ENCODE measurements at places on chromosomes 4 and X.

GRCh38 chr4:99716996-99717395 is 59.4 kb upstream of the C4orf54 start:
- no peak for DNase-seq

DNA sequence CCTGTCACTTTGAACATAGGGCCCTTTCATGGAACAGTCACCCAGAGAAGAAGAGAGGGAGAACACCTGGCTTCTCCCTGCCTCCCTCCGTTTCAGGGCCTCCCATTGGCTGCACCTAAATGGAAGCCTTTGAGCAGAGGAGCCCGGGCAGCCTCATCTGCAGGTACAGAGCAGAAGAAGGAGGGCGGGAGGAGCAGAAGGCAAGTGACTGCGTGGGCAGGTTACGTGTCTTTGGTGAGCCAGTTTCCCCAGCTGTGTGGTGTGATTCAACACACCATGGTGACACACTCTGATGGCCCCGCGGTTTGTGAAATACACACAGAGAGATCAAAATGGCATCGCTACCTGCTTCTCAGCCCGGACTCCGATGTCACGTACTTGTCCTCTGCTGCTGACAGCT is 431 bp downstream of the C4orf50 start:
- no peak for DNase-seq

- DNase-seq, result no peak
Measured at GRCh38 chr4:158314756-158315487, 104.6 kb downstream of the TMEM144 start.

DNA sequence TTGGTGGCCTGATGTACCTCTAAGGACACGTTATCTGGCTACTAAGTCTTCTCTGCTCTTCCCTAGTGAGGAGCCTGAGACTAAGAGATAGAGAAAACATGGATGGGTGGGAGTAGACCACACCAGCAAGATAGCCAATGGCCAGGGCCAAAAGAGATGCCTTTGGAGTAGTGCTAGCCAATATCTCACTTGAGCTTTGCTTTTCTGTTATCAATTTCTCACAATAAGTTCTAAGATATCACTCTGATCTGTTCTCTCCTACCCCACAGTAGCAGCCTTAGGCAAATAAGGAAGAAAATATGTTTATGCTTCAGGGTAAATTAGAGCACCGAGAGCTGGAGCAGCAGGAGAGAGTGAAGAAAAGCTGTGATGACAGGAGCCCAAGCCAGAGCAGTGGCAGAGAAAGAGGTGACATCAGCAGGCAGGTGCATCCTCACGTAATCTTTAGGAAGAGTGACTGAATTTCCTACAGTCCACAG is 343.9 kb upstream of the NOCT start:
- no peak for DNase-seq

- DNase-seq, result no peak
Measured at GRCh38 chr4:948101-948935, 16.1 kb downstream of the TMEM175 start.

DNA sequence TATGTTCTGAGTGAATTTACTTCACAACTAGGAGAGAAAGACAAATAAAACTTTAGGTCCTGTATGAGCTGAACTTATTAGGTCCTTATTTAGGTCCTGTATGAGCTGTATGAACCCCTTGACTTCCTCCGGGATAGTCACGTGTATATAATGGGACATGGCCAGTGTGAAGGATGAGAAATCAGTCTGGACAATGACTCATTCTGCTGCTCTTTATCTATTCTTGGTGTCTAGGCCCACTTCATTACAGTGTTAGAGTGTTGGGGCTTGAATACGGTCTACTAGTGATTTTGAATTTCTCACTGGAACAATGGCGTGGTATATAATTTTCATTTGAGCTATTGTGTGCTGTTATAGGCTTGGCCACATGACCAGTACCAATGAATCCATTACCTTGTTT is 21.9 kb downstream of the STK26 start:
- no peak for DNase-seq

- DNase-seq, result no peak
Measured at GRCh38 chr4:156261230-156261629, 307.6 kb upstream of the CTSO start.

DNA sequence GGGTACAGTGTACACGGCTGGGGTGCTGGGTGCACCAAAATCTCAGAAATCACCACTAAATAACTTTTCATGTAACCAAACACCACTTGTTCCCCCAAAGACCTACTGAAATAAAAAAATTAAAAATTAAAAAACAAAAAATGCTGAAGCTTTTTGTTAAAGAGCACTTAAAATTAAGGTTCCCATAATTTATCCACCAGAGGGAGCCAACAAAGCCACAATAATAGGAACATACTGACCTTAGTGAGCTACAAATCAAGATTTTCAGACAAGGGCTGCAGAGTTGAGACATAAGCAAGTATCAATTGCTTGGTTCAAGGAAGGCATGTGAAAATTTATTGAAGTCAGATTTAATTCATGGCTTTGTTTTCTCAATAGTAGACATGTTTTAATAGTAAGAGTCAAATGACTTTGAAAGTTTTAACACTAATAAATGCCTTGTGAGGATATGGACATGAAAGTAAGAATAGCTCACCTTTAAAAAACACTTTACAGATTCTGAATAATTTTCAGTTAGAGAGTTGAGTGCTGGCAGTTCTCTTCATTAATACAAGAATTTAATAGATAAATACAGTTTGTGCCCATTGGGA is 43.0 kb upstream of the SCOC start:
- DNase-seq, result peak; percentile 62

DNA sequence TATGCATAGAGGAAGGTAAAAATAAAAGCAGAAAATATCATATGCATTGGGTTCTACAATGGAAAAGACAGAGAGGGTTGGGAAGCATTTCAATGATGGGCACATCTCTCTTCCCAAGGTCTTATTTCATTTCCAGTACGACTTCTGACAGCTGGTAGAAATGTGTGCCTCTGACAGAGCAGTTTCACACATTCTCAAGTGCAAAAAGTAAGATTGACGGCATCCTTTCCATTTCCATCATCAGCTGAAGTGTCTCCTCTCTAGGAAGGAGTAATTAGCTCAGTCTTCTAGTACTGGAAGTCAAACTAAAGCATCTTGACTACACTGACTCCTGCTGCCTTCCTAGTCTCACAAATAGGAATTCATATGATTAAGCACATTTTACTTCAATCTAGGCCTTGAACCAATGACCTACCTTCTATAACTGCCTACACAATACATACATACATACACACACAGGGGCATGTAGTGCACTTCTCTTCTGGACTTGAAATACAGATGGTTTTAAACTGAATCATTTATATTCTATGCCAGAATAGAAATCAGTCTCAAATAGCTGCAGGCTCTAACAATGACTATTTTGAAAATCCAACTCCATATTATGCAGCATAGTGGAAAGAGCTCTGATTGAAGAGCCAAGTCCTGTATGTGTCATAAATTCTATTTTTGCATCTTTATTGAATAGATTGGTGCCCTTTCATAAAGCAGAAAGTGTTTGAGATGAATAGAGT is 473.4 kb downstream of the INPP4B start:
- no peak for DNase-seq

GRCh38 chr4:158814636-158815330 is 46.0 kb downstream of the FNIP2 start:
- no peak for DNase-seq

DNA sequence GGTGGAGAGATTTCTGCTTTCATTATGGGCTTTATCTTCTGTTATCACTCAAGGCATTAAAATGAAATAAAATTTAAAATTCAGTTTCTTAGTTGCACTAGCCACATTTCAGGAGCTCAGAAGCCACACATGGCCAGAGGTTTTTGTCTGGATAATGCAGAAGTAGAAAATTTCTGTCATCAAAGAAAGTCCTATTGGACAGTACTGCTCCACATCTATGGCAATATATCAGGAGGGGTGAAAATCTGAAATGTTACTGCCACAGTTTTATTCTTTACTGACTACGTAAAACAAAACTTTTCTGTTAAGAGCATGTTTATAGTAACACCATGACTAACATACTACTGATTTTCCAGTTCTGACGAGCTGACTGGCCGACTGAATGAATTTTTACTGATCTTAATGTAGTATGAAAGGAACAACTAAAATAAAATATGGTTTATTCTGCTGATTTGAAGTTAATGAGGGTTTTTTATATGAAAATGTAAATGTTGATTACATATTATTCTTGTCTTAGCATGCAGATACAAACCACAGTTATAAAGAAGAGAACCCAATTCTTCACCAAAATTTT is 264.0 kb upstream of the HAND2 start:
- DNase-seq, result no peak

DNA sequence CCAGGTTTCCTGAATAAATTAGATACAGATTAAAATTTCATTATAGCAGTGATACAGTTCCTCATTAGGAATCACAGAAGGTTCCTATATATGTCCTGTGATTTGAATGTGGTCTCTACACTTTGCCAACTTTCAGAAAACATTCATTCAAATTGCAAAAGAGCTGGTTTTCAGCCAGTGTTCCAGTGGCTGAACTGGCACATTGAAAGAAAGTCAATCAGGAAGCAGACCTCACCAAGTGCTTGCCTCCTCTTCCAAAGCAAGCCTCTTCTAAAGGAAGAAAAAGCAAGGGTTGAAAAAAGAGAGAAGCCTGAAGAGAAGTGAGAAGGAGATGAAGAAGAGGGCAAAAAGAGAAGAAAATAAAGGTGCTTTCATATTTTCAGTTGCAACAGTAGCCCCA is 12.7 kb downstream of the KLHL34 start:
- DNase-seq, result no peak

- no peak for DNase-seq
Measured at GRCh38 chr4:83618991-83619645, 83.2 kb downstream of the GPAT3 start.

GRCh38 chr4:98113012-98113411 is 30.3 kb downstream of the STPG2 start:
- DNase-seq, result peak; percentile 64

DNA sequence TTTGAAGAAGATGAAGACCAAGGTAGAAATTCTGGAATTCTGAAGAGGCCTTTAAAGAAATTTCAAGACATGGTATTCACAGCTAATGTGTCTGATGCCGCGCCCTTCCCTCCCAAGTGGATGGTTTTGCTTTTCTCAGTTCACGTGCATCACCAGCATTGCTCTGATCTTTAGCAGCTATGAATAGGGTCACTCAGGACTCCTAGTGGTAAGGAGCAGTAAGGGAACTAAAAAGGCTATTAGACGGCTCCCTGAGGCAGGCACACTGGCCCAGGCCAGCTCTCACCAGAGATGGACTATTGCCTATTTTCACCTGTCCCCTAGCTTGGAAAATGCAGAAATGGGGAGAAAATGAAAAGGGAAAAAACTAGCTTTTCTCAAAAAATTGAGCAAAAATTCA is 447.5 kb upstream of the RASGEF1B start:
- DNase-seq, result peak; percentile 71

DNA sequence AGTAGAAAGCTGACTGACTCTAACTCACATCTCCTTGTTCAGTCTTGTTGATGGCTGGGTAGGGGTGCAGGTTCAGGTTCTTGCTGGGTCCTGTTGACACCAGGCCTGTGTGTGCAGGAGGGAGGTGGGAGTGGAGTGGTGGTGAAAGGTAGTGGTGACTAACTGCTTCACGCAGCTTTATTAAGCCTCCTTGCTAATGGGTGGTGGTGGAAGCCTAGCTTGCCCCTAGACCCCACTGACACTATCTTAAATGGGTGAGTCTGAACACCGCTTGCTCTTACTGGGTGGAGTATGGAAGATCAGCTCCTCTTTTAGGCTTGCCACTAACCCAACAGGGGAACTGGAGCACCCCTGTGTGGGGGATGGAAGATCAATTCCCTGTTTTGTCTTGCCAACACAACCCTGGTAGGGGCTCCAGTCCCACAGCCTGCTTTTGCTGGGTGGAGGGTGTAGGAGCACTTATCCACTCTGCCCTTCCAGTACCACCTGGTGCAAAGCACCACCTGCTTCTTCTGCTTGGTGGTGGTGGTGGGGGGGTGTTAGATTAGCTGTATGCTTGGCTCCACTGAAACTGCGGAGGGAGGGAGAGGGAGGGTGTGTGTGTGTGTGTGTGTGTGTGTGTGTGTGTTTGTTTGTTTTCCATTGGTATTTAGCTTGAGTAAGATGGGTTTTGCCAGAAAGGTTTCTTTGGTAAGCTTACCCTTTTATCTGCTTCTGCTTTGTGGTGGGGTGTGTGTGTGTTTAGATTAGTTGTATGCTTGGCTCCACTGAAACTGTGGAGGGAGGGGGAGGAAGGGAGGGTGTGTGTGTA is 25.6 kb downstream of the KDM6A start:
- DNase-seq, result no peak

- DNase-seq, result no peak
Measured at GRCh38 chr4:41575207-41575606, 37.2 kb downstream of the LIMCH1 start.

- DNase-seq, result no peak
Measured at GRCh38 chrX:4994855-4995254, 1233.8 kb downstream of the NLGN4X start.

DNA sequence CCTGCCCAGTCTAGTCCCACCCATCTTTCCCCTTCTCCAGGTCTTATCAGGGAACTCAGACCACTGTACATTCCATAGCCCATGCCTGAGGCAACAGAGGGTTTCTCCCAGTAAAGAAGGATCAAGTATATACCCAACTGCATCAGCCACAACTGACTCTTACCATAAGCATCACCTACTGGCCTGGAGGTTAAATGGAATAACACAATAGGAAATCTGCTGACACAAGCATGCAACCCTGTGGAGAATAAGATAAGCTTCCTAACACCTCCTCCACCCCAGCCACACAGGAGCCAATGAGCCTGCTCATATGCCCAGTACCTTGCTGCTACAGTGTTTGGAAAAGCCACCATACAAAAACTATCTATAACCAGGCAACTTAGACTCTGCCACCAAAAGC is 34.6 kb upstream of the PLK4 start:
- DNase-seq, result no peak

- no peak for DNase-seq
Measured at GRCh38 chr4:2617955-2618354, 81.5 kb downstream of the FAM193A start.

DNA sequence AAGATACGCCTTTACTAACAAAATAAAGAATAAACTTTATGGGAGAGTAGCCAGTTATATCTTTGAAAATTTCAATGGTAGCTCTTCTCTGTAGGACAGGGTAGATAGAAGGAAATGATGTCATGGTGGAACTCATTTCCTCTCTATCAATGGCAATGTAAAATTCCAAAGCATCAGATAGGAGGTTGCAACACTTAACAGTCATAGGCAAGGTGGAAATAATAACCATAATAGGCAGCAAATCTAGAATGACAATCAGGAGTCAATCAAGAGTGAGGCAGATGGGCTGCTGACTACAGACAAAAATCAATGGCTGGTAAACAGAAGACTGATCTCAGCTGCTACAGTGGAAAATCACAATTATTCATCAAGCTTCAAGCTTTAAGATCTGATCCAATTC is 53.9 kb upstream of the TET2 start:
- DNase-seq, result no peak

DNA sequence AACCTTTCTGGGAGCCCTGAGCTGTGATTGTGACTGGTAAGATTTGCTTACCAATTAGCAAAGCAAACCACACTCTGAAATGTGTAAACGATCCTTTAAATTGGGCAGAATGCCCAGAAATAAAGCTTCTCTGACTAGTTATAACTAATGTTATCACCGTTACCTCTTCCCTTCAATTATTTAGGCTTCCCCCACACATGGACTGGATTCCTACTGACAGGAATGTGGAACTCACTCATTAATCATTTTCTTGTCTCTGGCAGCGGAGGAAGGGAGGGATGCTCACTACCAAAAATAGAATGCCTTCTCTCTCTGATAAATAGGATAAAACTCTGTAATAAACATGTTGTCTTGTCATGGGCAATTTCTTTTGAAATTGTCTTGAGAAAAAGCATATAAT is 25.3 kb upstream of the NWD2 start:
- DNase-seq, result no peak
